Central memory CD4-positive, alpha-beta T cell (primary cell): ENCODE measurements at places on chromosomes 6 and 20.

DNA sequence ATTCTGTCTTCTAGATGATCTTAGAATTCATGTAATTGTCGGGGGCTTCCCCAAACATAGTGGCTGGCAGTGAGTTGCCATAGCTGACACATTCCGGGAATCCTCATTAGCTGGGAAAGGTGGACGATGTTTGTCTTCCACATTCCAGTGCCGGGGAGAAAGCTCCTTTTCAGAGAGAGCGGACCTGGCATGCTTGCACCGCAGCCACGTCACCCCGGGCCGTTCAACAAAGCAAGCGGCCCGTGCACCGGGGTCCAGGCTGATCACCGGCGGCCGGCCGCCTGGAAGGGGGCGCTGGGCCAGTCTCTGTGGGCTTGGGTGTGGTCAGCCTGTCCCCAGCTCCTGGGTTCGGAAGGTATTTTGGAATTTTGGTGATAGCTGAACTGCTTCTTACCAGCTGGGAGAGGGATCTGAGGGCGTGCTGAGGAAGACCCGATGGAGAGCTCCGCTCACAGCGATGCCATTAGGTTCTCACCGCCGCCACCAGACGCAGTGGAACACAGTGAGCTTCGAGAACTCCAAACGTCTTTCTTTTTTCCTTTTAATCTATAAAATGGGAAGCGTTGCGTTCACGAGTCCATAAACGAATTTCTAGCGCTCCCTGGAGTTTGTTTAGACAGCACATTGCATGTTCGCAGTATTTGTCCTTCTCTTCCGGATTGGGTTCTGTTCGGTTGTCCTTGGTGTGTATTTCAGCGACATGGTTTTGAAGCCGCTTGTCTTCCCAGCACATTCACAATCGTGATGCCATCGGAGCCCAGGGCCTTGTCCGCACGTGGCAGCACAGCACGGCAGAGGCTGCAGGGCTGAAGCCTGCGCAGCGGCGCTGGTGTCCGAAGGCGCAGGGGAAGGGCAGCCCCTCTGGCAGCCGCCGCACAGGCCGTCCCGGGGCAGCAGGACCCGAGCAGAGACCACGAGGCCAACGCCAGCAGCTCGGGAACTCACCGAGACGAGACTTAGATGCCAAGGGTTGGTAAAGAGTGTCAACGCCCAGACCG is 557.6 kb downstream of the QKI start:
- DNase-seq = no peak

GRCh38 chr20:15674253-15675060 is 898.8 kb downstream of the KIF16B start:
- DNase-seq = no peak

DNA sequence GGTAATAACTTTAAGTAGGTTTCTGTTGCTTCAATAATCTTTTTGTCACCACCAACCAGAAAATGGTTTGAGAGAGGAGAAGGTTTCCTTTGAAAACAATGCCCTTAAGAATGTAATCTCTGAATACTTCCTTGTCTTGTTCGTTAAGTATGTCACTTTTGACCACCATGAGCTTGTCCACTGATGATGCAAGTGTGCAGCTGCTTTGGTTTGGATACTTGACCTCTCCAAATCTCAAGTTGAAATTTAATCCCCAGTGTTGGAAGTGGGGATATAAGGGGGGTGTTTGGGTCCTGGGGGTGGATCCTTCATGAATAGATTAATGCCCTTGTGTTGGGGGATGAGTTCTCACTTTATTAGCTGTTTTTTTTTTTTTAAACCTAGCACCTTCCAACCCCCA is 985.4 kb downstream of the EPHA7 start:
- no peak for DNase-seq

DNA sequence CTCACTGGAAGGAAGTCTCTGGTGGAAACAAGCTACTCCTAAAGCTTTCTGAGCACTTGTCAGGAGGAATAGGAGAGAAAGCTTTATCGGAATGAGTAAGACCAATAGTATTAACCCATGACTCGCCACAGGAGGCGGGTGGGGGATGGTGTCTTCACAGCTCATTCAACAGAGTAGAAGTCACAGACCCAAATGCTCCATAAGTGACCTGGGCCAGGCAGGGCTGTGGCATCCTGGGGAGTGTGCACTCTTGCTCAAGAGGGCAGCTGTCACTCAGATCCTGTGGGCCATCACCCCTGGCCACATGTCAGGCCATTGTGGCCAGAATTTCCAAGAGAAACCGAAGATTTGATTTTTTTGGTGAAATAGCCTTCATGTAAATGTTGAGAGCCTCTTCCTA is 116.0 kb downstream of the SYCP2 start:
- DNase-seq = no peak

- DNase-seq = no peak
Observed at GRCh38 chr20:64069614-64070243, 6.7 kb downstream of the TCEA2 start.

DNA sequence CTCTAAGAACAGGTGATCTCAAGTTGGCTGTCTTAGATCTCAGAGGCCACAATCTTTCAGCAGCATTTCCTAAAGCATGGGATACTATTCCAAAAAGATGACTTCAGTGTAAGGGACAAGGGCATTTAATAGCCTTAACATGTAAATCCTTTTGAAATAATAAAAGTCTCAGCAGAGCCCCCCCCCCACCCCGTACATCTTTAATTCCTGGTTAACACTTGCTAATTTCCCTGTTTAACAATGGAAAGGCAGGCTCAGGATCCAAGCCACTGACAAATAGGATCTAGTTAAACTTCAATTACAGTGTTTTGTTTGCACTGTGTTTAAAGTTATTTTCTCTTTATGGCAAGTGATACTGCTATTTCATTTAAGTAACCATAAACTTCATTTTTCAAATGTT is 12.0 kb downstream of the TASP1 start:
- DNase-seq = no peak

DNA sequence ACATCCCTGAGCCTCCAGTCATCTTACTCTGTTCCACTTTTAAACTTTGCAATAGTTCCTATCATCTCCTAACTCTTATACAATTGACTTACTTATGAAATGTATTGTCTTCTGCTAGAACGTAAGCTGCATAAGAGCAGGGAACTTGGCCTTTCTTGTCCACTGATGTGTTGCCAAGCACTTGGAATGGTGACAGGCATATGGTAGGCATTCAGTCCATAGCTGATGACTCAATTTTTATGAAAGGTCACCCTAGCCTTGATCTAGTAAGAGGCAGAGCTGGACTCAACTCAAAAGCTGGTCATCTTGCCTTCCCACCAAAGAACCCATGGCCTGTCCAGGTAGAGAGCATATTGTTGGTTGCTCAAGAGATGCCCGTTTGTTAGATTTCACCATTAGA is 82.4 kb upstream of the FAM184A start:
- no peak for DNase-seq

- no peak for DNase-seq
Observed at GRCh38 chr6:105867277-105867676, 218.9 kb upstream of the PRDM1 start.

DNA sequence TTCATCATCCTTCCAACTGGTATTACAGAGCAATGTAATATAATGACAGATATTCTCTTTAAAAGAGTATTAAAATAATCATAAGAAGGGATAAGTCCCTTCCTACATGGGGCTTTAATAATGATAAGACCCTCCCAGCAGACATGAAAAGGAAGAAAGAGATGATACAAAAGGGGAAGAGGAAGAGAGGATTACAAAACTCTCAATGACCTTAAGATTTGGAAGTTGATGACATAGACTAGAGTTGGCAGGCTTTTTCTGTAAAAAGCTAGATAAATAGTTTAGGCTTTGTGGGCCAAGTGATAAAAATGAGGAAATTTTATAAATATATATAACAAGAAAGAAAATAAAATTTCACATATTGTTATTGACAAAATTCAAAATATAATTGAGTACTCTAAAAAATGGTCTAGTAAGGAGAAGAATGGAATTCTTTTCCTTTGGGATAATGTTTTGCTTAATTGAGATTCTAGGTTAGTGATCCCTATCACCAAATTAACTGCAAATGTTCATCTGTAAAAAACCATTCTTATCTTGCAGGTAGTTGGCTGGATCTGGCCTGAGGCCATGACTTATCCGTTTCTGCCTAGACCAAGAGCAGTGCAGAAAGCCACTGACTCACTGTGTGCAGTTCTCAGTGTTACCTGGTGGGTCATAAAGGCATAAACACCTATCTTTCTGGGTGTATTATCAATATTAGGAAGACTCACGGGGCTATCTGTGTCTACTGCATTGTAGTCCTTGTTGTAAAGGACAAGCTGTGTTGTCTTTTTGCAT is 11.0 kb downstream of the RIPOR2 start:
- no peak for DNase-seq

DNA sequence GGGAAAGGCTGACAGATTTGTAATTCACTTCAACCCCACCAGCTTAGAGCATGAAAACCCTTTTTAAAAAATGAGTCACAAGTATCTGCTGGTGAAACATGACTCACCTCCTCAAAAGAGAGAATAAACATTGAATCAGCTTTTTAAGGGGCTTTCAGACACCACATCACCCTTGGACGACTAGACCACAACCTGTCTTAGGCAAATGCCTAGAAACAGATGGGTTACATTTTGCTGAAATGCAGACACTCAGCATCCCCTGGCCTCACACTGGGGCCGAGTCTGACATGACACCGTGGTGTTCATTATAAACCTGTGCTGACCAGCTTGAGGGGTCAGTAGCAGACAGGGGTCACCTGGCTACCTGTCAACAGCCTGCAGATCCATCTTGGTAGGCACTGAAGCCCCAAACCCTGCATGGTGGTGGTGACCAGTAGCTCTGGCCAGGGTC is 175.3 kb upstream of the CST7 start:
- DNase-seq = no peak

DNA sequence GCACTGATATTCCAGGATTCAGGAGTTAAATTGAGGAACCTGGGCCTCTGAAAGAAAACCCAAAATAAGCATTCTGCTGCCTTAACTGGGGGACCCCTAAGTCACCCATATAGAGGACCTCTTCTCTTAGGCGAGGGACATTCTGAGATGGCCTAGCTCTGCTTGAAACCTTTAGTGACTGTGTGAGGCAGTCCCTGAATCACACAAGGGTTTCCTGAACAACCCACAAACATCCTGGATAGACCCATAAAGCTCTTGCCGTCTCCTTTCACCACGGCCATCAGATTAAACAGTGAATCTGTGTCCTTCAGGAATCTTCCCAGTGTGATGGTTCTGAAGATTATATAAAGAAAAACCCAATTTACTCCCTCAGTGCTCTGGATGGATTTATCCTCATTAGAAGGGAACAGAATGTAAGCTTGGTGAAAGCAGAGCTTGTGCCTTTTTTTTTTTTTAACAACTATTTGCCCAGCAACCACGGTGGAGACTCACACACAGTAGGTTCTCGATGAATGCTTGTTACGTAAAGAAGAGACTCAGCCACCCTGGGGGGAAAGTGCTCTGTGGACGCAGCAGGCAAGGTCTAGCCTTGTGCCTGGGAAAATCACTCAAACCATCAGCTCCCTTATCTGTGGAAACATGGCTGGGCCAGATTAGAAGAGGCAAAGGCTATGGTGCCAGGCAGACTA is 39.1 kb upstream of the SIRPG start:
- no peak for DNase-seq

DNA sequence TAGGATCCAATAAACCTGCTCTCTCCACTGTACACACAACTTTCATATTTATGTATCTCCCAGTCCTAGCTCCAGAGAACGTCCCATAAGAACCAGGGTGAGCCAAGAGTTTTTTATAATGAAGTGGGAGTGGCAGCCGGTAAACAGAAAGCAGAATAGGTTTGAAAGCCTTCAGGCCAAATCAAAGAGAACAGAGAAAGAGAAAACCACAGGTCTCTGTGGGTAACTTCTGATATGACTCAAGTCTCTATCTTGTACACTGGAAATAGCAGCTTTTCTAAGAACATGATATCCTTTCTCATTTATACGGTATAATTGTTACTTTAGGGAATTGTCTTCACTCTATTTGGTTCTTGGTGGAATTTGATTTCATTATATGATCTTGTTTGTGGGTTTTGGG is 273.6 kb downstream of the PACRG start:
- DNase-seq = no peak

GRCh38 chr20:330233-331149 is 5.1 kb downstream of the SOX12 start:
- DNase-seq = peak; percentile 58

DNA sequence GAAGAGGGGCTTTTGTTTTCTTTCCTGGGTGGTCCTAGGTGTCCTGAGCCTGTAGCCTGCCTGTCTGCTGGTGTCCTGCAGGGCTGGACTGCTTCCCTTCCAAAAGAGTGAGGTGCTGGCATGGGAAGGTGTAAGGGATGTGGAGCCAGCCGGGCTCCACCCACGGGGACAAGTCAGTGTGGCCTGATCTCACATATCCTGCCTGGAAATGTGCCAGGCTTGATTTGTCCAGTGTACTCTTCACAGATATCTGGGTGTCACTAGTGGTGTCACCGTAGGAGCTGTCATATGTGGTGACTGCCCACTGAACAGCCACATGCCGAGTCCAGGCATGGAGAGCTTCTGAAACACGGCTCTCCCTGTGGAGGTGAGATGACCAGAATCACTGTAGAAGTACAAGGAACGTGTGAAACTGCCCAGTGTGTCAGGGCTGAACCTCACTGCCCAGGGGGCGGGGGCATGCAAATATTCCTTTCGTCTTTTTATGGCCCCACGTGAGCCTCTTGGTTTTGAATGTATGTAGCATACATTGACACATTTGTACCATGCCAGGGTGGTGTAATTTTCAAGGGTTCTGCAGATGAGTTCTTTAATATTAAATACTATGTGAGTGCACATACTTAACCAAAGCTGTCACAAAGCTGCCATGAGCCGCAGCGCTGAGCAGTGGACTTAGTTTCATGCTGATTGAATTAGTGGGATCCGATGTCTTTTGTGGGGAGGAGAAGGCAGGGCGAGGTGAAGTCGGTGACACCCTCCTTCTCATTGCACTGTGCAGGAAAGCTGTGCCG is 55.8 kb downstream of the CDH4 start:
- DNase-seq = no peak

DNA sequence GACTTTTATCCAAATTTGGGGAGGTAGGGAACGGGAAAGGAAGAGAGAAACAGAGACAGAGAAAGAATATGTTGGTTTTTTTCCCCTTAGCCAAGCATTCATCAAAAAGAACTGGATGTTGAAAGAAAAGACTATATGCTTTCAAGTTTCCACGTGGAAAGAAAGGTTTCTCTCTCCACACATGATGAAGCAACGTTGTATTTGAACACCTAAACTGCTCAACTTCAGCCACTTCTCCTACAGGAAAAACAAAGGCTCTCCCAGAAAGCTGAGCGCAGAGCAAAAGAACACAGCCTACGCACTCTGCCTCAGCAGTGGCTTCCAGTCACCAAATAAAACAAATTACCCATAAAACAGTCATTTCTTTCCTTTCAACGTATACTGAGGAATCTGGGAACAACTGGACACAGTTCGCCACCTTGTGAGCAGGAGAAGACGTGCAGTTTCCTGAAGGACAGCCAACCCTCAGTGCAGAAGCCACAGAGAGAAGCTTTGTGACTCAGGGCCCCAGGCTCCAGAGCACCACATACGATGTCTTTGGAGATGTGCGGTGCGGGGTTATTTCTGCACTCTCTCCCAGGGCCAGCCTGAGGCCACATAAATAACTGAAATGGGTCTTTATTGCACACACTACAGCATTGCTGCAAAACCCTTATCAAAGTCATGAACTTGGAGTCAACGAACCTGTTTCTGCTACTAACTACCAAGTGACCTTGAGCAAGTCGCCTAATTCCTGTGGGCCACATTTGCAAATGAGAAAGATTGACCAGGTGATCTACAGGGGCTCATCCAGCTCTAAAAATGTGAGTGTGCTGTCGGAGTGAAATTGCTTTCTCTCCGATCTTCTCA is 10.1 kb downstream of the IL17F start:
- DNase-seq = no peak
